ENCODE measurements at places on chromosomes 4 and X.

DNA sequence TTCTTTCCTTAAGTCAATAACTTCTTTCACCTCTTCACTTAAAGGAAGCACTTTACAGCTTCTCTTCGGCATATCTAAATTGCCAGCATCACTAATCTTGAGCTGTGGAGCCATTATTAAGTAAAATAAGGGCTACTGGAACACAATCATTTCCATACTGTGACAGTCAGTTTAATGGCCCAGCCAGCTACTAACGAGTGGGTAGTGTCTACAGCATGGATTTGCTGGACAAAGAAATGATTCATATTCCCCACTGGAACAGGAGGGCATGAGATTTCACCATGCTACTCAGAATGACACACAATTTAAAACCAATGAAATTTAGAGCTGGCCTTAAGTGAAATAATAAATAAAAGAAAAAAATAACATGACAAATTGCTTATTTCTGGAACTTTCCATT lies 72.1 kb downstream of the DDIT4L start:
- no peak for DNase-seq

- no peak for DNase-seq
These were observed 343.4 kb upstream of the RASGEF1B start for GRCh38 chr4:81814987-81815541.

- no peak for DNase-seq
These were observed 550 bp downstream of the CBR4 start for GRCh38 chr4:169009286-169010124.

DNA sequence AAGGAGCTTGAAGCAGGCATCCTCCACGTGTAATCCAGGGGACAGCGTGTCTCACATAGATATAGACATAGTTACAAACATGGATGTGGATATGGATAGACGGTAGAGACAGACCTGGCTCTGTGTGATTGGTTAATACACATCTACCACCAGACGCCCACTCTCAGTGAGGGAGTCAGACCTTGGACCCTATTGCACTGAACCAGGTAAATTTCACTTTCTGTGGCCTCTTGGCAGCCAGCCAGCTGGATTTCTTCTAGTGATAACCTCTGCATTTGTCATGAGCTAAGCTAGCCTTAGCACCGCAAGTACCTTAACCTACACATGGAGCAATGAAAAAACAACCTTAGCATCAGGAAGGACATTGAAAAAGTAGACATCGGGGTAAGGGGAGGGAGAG lies 79.2 kb upstream of the ACSL4 start:
- DNase-seq: no peak

GRCh38 chr4:78687818-78688217 lies 88.3 kb upstream of the BMP2K start:
- DNase-seq: no peak

DNA sequence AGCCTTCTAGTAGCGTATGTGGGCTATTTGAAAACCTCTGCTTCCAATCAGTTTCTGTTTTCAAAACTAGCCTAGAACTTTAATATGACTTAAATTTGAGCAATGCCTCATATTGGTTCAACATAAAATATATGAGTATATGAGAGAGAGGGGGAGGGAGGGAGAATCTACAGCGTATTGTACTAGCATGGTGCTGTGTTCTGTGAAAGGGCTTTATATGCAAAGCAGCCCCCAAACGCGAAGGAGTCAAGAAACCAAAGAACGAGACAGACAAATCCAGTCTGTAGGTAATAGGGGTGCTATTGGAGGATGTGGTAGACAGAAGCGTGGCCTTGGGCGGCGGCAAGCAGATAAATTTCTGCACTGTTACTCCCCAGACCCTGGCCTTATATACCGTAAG lies 784 bp upstream of the ANXA5 start:
- no peak for DNase-seq

- no peak for DNase-seq
These were observed 216.2 kb upstream of the CTSO start for GRCh38 chr4:156169861-156170260.

GRCh38 chr4:2837110-2837903 lies 6.3 kb upstream of the ADD1 start:
- DNase-seq: no peak

- DNase-seq: no peak
These were observed 235.2 kb downstream of the FRAS1 start for GRCh38 chr4:78292341-78292740.
